ENCODE measurements at places on chromosomes 3 and 15.

DNA sequence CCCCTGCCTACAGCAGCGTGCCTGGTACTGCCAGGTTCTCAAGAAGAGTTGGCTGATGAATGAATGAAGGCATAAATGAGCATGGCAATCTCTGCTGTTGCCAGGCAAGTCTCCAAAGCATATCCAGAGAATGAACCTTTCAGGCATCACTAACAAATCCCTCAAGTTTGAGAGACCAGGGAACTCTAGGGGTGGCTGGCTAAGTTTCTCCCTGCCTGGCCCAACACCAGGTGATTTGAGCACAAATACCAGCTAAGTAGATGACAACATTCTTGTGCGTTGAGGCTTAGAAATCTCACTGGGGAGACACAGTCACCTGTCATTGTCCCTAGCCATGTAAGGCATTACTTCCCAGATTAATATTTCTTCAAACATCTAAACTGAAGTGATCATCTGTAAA lies 81.4 kb upstream of the PTX3 start:
- DNase-seq = no peak

DNA sequence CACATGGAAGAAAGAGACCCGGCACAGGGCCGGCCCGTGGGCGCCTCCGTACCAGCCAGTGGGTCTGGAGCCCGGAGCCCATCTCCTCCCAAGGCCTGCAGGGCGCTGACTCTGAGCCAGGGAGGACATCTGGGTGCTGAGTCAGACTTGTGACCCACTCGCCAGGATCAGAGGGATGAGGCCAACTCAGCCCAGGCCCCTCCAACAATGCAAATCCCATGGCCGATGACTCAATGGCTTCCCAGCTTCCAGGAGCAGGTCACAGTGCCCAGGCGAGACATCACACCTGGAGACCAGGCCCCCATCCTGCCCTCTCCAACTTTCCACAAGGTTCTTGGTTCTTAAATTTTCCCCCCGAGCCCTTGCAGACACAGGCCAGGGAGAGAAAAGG lies 95.1 kb downstream of the LRIG1 start:
- DNase-seq = no peak

- DNase-seq = no peak
These were observed 121.3 kb upstream of the CHL1 start for GRCh38 chr3:75260-75659.

DNA sequence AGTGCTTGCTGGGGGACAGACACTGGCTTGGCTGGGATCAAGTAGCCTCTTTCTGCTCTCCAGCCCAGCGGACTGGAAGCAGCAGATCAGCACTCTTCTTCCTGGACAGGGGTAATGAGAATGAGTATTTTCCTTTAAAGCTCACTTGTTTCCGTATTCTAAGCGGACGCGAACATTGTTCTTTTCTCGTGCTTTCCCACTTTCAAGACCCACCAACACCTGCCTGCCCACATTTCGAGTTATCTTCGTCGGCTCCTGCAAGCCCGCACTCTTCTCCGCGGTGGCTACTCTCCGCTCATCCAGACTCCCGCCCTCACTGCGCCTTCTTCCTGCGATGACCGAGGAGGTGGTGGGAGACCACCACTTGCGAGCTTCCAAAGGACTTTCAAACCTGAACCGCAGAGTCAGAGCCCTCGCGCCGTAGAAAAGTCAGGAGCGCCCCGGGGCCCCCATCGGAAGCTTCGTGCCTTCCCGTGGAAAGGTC lies 1.6 kb upstream of the PPM1L start:
- DNase-seq = no peak

DNA sequence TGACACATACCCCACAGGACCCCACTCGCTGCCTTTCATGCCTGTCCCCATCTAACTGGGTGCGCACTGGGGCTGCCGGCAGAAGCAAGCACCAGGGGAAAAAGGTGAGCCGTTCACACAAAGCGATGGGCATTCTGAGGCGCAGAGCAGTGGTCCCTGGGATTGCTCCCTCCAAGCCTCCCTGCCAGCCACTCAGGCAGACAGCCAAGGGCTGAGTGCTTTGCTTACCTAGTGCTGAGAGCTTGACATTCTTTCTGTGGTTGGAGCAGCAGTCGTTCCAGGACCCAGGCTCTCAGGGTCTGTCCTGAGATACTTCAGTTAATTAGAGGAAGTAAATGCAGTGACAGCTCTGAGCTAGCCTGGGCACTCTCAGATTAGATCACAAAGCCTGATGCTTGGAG lies 5.7 kb downstream of the ESYT3 start:
- DNase-seq = no peak

DNA sequence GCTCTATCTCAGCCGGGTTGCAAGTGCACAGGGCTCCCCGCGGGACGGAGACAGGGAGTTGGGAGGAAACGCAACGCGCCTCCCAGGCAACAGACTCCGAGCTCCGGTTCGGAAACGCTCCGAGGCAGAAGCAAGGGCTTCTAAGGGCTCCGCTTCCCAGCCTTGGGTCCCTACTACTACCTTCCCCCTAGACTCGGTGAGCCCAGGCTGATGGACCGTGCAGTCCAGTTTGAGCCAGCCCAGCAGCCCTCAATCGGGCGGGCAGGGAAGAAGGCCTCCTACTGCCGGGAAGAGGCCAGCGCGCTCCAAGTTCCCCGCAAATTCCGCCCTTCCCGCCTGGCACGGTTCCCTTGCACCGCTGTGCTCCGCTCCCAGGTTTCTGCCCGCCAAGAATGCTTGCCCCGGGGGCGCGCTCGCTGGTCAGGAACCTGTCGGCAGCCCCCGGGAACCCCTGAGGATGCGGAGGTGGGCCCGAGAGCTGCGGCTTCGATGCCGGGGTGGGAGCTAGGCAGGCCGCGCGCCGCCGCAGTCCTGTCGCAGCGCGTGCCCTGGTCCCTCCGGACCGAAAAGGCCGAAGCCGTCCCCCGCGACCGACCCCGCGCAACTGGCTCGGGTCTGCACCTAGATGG lies 728 bp downstream of the TRANK1 start:
- no peak for DNase-seq

DNA sequence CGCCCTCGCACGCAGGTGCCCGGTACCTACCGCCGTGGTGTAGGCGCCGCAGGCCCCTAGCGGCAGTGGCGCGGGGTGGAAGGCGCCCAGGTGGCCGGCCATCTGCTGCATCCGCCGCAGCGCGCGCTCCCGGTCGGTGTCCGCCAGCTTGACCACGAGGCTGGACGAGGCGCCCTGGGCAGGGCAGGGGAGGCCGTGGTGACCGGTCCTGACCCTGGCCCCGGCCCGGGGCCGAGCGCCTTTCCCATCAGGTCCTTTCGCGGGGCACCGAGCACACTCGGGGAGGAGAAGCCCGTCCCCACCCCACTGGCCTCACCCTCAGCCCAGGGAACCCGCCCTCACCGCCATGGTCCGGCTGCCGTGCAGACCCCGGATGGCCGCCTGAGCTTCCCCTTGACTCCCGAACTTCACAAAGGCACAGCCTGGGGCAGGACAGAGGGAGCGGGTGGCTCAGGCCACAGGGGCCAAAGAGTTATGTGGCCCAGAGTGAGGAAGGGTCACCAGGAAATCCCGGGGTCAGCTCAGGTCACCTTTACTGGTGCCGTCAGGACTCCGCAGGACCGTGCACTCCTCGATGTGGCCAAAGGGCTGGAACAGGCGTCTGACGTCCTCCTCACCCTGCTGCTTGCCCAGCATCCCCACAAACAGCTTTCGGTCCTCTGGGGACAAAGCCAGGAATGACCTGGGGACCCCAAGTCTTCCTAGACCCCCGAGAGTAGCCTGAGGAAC lies 17.4 kb upstream of the PARP6 start:
- DNase-seq = no peak

DNA sequence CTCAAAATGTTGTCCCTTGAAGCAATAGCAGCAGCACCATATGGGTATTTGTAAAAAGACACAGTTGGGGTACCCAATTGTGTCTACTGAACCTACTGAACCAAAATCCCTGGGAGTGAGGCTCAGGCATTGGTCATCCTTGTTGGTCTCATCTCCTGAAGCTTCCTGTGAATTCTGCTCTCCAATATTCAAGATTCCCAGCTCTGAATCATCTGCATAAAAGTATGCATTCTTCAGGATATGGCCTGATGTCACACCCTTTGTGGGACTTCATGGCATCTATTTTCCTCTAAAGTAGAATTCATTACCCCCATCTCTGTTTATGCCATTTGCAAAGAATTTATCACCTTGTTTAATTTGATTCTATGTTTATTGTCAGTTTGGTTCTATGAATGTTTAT lies 13.3 kb upstream of the PTX3 start:
- DNase-seq = no peak

DNA sequence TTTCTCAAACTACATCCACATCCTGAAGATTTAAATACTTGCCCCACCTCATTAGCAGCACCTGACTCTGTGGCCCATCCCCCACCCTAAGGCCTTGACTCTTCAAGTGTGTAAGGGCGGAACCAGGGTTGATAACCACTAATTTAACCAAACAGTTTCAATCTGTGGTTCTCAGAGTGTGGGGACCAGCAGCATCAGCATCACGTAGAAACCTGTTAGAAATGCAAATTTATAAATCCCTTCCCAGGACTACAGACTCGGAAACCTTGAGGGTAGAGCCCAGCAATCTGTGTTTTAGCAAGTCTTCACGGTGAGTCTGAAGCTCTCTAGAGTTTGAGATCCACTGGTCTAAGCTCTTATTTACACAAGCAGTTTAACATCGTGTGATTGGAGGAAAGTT lies 12.4 kb downstream of the GNB4 start:
- DNase-seq = no peak

DNA sequence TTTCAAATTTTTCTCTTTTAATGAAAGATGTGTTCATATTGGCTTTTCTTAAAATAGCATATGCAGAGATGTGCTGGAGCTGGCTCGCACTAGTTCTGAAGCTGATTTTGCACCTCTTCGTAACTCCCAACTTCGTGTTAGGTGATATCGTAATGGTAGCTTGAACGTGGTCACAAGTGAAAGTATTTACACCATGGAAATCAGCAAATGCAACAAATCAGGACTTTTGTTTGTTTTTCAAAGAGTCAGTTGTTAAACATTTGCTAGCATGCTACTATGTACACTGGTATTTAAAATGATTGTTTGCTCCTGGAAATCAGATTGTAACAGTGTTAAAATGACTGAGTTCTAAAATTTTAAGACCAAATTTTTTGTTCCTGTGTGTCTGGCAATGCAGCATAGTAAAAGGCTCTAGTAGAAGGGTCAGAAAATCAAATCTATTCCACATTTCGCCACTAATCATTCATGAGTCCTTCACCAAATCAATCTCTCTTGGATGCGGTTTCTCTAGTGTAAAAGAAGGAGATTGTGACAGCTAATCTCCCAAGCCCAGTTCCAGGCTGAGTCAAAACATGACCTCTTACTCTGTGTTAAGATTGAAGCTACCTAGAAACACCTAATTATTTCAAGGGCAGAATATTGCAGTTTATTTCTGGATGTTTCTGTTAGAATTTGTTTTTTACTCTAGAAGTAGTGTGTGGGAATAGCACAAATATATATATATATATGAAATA lies 34.3 kb upstream of the CMC1 start:
- no peak for DNase-seq

DNA sequence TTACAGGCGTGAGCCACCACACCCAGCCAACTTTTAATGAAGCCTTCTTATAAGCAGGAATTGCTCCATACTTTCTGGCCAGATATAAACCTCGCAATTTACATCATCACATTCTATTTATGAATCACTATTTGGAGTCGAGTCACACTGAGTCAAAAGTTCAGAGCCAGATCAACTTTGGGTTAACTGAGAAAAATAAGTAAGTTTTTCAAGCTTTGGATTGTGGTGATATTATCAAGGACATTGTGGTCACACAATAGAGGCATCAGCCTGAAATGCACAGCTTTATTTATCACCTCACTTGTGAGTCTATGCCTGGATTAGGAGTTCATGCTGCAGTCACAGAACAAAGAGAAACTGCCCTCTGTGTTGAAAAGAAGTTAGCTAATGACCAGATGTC lies 1163.5 kb downstream of the ROBO1 start:
- no peak for DNase-seq

DNA sequence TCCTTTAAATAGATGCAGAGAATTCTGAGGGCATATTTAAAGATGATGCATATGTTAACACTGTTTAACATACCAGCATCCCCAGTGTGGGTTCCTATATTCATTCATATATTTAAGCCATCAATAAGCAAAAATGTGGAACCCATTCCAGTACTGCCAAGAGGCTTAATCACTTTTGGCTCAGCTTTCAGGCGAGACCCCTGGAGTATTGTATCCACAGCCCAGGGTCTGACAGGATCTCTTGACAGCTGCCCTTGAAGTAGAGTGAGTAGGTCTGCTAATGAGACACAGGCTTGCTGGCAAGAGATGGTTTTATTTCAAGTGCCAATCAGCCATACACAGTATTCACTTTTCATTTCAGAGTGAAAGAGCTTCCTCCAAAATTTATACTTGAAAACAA lies 367.3 kb downstream of the OCA2 start:
- DNase-seq = no peak

- no peak for DNase-seq
These were observed 60.6 kb downstream of the USP8 start for GRCh38 chr15:50484781-50485180.

DNA sequence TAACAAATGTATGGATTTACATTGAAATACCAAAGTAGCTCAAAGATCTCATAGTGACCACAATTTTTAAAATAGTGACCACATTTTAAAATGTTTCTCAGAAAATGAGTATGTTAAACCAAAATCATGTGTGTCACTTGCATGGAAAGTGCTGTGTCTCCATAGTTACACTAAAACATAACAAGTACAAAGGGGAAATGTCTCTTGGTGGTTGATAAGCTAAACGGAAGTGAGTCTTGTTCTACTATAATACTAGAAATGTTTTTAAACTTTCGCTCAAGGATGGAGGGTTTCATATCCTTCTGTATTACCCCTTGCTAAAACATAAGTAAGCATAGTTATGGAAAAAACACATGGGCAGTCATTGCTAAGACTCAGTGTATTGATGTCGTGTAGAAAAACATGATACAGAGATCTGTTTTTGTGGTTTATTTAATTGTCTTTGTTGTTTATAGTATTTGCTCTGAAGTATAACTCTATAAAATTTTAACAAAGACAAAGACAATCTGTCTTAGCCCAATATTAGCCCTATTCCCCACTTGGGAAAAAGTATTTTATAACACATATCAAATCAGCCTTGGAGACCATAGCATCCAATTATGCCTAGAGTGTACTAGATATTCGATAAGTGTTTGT lies 27.0 kb upstream of the DENND4A start:
- DNase-seq = peak; percentile 89

All from SIG-M5 (cell line).